ENCODE measurements at places on chromosomes 3 and 15.

GRCh38 chr3:141411251-141411771 is 43.0 kb downstream of the ZBTB38 start:
- no peak for DNase-seq

DNA sequence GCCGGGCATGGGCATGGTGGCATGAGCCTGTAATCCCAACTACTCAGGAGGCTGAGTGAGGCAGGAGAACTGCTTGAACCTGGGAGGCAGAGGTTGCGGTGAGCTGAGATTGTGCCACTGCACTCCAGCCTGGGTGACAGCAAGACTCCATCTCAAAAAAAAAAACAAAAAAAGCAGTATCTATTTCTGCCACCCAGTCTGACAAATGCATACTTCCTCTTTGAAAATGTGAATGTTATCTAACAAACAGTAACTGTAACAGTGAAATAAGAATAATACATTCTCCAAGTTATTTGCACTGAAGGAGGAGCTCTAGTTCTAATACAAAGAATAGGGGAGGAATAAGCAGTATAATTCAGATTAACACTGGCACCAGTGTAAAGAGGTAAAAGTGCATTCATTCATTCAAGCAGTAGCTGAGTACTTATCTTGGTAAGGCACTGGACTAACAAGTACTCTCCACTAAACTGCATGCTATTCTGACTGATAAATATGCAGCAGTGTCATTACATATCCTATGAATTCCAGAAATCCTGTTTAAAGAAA is 12.9 kb downstream of the VPS13C start:
- DNase-seq: no peak

GRCh38 chr3:132721479-132722164 is 587 bp downstream of the NPHP3 start:
- DNase-seq: no peak

GRCh38 chr3:178195824-178196223 is 340.4 kb upstream of the KCNMB2 start:
- no peak for DNase-seq

- DNase-seq: no peak
Measured at GRCh38 chr3:191301017-191301416, 28.2 kb upstream of the CCDC50 start.

DNA sequence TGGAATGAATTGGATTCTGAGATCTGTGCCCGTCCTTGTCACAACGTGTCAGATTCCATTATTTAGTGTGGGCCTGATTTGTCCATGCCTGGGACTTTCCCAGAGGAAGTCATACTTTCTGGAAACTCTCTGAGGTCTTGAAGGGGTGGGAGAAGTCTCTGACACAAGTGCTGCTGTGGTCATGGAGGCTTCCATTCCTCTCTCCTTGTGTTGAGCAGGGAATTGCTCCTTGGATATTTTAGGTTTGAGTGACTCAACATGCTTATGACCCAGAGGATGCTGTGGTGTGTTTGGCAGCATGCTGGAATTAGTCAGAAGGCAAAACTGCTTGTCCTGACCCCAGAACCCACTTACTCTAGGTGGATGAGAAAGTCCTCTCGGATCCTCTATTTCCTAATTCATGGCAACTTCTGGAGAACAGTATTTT is 132.1 kb downstream of the LPP start:
- DNase-seq: no peak
